ENCODE measurements at places on chromosomes 1 and 21.

GRCh38 chr21:24727803-24728440 lies 879.4 kb downstream of the MRPL39 start:
- no peak for DNase-seq

DNA sequence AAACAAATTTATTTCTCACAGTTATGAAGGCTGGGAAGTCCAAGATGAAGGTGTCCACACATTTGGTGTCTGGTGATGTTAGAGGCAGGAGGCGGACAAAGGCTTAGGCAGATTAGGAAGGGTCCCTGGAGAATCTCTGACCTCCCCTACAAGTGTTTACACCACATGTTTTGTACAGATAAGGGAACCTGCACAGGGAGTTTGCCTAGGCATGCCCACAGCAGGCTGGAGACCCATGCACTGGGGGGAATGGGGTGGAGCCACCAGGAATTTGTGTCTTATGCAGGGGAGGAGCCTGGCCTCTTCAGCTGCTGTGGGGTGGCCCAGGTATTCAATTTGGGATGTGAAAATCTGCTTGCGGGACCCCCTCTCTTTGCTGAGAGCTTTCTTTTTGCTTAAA lies 131.3 kb downstream of the PATJ start:
- DNase-seq, result no peak

- DNase-seq, result no peak
Measured at GRCh38 chr1:180609643-180610555, 21.9 kb upstream of the XPR1 start.

DNA sequence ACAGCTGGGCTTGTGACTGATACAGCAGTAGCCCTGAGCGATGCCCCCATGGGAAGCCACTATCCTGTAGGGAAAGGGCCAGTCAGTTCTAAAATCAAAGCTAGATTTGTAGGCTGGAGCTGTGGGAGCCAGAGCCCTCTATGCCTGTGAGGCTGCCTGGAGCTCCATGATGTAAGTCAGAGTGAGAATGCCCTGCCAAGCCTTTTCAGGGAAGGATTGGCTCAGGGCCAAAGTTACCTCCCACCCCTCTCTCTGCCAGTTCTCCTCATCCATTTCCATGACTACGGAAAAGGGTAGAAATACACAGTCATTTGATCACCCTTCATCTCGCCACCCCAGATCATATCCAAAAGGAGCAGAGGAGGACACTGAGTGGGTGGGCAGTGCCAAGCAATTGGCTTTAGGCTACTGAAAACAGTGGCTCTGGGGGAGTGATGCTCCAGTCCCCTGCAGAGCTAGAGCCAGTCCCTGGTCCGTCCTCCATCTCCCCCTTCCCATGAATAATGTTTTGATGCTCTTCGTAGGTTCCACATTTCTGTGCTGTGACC lies 59.5 kb upstream of the KCNA3 start:
- no peak for DNase-seq

GRCh38 chr1:170049176-170049800 lies 25.2 kb downstream of the KIFAP3 start:
- no peak for DNase-seq
